Astrocyte of the spinal cord (primary cell): ENCODE measurements at places on chromosomes 3 and 15.

GRCh38 chr3:140630366-140630765, 47.5 kb upstream of the TRIM42 start:
- peak; percentile 17 for DNase-seq

DNA sequence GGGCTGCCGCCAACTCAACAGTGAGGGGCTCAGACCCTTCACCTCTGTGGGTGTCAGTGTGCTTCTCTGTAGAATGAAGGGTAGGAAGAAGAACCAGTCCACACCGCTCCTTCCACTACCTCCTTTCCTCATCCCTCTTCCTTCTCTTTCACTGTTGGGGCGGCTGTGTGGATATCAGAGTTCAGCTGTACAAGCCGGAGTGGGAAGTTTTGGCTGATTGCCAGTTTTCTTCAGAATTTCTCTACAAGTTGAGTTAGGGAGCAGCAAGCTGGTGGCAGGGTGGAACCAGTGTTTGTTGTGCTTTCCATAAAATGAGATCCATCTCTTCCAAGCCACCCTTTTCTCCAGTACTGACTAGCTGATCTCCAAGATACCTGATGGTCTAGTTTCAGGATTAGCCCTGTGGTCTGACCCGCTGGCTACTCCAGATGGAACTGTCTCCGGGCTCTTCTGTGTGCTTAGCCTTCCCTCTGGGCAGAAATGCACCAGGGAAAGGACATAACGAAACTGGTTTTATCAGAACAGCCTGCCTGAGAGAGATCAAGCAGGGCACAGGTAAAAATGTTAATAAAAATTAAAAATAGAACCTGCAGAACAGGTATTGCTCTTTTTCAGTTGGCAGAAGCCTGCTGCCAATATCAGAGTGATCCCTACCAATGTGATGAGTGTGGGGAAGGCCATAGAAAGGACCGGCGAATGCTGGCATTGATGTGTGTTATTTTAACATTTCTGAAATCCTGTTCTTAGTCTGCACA, 169.9 kb upstream of the TSC22D2 start:
- DNase-seq, result no peak

GRCh38 chr3:123869165-123869564, 15.0 kb downstream of the MYLK start:
- DNase-seq, result no peak

- DNase-seq, result no peak
Measured at GRCh38 chr3:56833022-56833421, 31.3 kb upstream of the ARHGEF3 start.

DNA sequence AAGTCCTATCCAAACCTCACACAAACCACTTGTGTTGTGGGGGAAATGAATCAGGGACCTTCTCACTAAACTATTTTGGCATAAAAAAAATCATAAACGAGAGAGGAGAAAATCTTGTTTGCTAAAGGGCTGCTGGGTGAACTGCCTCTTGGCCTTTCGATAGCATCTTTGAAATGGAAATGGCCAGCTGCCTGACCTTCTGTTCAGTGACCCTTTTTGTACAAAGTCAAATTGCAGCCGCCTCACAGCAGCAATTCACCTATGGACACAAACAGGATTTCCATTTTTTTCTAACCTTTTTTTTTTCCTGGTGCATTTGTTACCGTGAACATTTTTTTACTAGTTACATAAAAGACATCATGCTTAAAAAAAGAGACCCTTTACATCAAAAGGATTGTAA, 89.0 kb upstream of the ONECUT1 start:
- no peak for DNase-seq

GRCh38 chr3:45123030-45123429, 23.1 kb downstream of the CDCP1 start:
- peak; percentile 82 for DNase-seq
